ENCODE measurements at places on chromosomes 12 and 14. TPM values are rescaled to one million over a fixed set of nuclear protein-coding genes. Genes with fewer than 3 reads are reported as not detected.

TMEM233 gene
- not detected for total RNA-seq

RBM19 gene
- 433 TPM for total RNA-seq

CFAP251 gene
- total RNA-seq, result 13.8 TPM

KSR2 gene
- total RNA-seq, result 0.03 TPM

INHBC gene
- 0.18 TPM for total RNA-seq

CAMKK2 gene
- 5.6 TPM for total RNA-seq

DBX2 gene
- total RNA-seq, result not detected

KLHL33 gene
- not detected for total RNA-seq

DIO2 gene
- total RNA-seq, result 27.3 TPM

NAA25 gene
- 19.3 TPM for total RNA-seq

SLC10A1 gene
- total RNA-seq, result not detected

TBX3 gene
- total RNA-seq, result 28.8 TPM

KERA gene
- total RNA-seq, result 72.5 TPM

PLA2G1B gene
- total RNA-seq, result not detected

SLCO1B1 gene
- total RNA-seq, result not detected

CACNA1C gene
- 17.0 TPM for total RNA-seq

FOXG1 gene
- not detected for total RNA-seq

GALNT6 gene
- total RNA-seq, result 30.8 TPM

TMTC1 gene
- not detected for total RNA-seq

HHIPL1 gene
- not detected for total RNA-seq

CLEC2A gene
- total RNA-seq, result not detected

ABHD12B gene
- not detected for total RNA-seq

DAO gene
- total RNA-seq, result not detected

PPFIA2 gene
- total RNA-seq, result 0.47 TPM

PLCZ1 gene
- not detected for total RNA-seq

HDAC7 gene
- 29.7 TPM for total RNA-seq

OR4K13 gene
- total RNA-seq, result not detected

GPR68 gene
- total RNA-seq, result not detected

NDRG2 gene
- total RNA-seq, result 0.08 TPM

ACSS3 gene
- 0.28 TPM for total RNA-seq

FAM90A1 gene
- total RNA-seq, result not detected

GUCY2C gene
- total RNA-seq, result not detected

NOVA1 gene
- total RNA-seq, result not detected

TAS2R19 gene
- total RNA-seq, result 1.9 TPM

SLCO1A2 gene
- not detected for total RNA-seq

KCNC2 gene
- not detected for total RNA-seq

RNASE7 gene
- not detected for total RNA-seq

RPGRIP1 gene
- total RNA-seq, result not detected

ANKRD33 gene
- not detected for total RNA-seq

PSMC1 gene
- 401 TPM for total RNA-seq

RPAP3 gene
- 25.7 TPM for total RNA-seq

LGR5 gene
- total RNA-seq, result not detected

PMCH gene
- total RNA-seq, result not detected

HCAR2 gene
- not detected for total RNA-seq

MRPS35 gene
- 97.0 TPM for total RNA-seq

PLEKHG7 gene
- total RNA-seq, result not detected

MYO1A gene
- not detected for total RNA-seq

PAPLN gene
- total RNA-seq, result 2.4 TPM

NUP37 gene
- total RNA-seq, result 72.9 TPM

CCDC197 gene
- total RNA-seq, result not detected

LRRC43 gene
- total RNA-seq, result not detected

PRB3 gene
- total RNA-seq, result not detected

DHH gene
- total RNA-seq, result not detected

IFI27 gene
- 474 TPM for total RNA-seq
